ENCODE measurements at places on chromosomes 6 and 20. TPM values are rescaled to one million over a fixed set of nuclear protein-coding genes. Genes with fewer than 3 reads are reported as not detected.

- DNase-seq: no peak
Observed at GRCh38 chr20:23131766-23132165, 45.6 kb upstream of the CD93 start.

GRCh38 chr6:129713806-129714333, 3.9 kb upstream of the ARHGAP18 start:
- no peak for DNase-seq

GRCh38 chr6:156948807-156949206, 171.6 kb downstream of the ARID1B start:
- no peak for DNase-seq

- DNase-seq: no peak
Observed at GRCh38 chr6:144585217-144585814, 300.2 kb downstream of the UTRN start.

Gene DYNLT1
- total RNA-seq: 155 TPM

GRCh38 chr20:24662322-24662721, 192.9 kb downstream of the SYNDIG1 start:
- DNase-seq: no peak

GRCh38 chr20:49529470-49529869, 38.5 kb downstream of the PTGIS start:
- DNase-seq: no peak

DNA sequence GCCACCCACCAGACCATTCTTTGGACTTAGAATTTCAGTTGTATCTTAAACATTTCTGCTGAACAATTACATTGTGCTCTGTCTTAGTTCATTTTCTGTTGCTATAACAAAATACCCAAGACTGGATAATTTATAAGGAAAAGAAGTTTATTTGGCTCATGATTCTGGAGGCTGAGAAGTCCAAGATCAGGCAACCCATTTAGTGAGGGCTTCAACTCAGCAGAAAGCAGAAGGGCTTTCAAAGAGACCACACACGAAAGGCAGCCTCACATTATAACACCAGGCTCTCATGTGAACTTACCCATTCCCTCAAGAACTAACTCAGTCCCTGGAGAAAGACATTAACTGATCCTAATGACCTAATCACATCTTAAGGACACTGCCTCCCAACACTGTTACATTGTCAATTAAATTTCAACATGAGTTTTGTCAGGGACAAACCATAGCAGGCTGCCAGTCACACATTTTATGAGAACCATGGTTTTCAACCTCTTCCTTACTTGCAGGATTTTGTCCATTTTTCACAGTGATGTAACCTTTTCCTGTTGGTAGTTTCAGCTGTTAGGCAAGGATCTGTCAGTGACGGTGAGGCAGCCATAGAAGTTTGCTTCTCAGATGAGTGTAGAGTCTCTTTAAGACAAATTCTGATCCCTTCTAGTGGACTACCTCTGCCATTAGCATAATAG, 399.6 kb upstream of the SOX4 start:
- DNase-seq: no peak

GRCh38 chr6:8277769-8278168, 157.6 kb downstream of the SLC35B3 start:
- no peak for DNase-seq

Gene NINL
- 20.8 TPM for total RNA-seq

- no peak for DNase-seq
Observed at GRCh38 chr6:16765235-16765634, 4.0 kb upstream of the ATXN1 start.

DNA sequence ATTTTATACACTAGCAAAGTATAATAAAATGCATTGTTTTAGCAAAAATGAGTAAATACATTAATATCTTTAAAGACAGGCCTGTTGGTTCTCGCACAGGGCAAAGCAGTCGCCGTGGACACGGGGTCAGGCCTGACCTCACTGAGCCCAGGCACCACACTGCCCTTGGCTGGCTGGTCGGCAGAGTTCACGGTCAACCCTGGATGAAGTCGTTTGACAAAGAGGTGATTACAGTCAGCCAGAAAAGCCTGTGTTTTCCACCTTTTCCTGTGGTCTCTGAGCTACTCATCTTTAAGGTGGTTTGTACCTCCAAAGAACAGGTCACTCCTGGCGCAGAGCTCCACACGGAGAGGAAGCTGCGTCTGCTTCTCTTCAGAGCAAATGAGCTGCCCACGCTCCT, 191.5 kb downstream of the DLL1 start:
- DNase-seq: no peak

Gene ZKSCAN3
- total RNA-seq: 8.6 TPM

- DNase-seq: no peak
Observed at GRCh38 chr6:18668994-18669393, 281.8 kb downstream of the RNF144B start.

- no peak for DNase-seq
Observed at GRCh38 chr6:18515767-18516166, 128.6 kb downstream of the RNF144B start.

Gene EFCAB8
- total RNA-seq: 0.20 TPM

DNA sequence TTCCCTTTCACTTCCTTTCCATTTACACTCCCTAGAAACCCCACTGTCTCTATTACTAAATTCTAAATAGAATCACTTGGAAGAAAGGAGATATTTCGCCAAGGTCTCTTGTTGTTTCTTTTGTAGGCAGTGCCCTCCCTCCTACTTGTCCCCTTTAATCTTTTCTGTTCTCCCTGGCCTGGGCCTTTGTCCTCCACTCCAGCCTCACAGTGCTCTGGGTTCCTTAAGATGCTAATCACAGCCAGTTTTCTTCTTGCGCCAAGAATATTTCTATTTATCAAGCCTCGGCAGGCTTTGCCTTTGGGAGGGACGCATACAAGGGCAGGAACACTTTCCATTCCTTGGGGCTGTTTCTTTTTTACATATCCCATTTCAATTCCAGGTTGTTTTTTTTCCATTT, 520.6 kb upstream of the CHD6 start:
- DNase-seq: no peak

- no peak for DNase-seq
Observed at GRCh38 chr6:26105109-26105730, 18.0 kb downstream of the HFE start.

DNA sequence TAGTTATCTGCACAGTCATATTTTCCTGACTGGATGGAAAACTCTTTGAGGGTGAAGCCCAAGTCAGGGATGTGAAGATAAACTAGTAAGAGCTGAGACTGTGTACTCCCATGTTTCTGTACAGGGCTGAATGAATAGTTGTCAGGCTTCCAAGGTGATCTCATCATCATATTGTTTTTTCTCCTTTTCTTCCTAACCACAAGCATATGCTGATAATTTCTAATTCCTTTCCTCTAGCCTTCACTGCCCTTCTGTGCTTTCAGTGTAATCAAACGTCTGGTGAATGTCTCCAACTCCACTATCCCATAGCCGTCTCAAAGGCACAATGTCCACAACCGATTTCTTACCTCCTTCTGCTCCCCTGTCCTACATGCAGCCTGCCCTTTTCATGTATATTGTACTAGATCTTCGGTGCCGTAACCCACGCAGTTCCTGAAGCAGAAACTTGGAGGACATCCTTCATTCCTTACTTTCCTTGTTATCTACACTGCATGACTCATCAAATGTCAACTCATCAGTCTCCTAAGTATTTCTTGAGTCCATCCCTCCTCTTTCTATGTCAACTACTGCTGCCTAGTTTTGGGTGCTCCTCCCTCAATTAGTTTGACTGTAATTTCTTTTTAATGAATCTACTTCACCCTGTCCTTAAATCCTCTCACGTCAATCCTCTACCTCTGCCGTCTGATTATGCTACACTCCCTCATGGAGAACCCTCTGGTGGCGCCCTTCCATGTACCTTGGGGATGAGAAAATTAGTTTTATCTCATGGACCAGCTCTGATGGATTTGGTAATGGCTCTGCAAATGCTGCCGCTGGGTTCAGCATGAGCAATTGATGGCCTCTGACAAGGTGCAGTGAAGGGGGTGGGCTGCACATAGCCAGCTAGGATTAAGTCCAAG, 21.9 kb downstream of the NCOA7 start:
- peak; percentile 19 for DNase-seq

GRCh38 chr6:106214531-106214930, 111.0 kb downstream of the ATG5 start:
- DNase-seq: no peak

- DNase-seq: no peak
Observed at GRCh38 chr6:31174378-31174777, 3.9 kb upstream of the POU5F1 start.

Gene CLVS2
- 0.06 TPM for total RNA-seq

GRCh38 chr6:102911571-102911970, 1518.1 kb downstream of the GRIK2 start:
- DNase-seq: no peak

DNA sequence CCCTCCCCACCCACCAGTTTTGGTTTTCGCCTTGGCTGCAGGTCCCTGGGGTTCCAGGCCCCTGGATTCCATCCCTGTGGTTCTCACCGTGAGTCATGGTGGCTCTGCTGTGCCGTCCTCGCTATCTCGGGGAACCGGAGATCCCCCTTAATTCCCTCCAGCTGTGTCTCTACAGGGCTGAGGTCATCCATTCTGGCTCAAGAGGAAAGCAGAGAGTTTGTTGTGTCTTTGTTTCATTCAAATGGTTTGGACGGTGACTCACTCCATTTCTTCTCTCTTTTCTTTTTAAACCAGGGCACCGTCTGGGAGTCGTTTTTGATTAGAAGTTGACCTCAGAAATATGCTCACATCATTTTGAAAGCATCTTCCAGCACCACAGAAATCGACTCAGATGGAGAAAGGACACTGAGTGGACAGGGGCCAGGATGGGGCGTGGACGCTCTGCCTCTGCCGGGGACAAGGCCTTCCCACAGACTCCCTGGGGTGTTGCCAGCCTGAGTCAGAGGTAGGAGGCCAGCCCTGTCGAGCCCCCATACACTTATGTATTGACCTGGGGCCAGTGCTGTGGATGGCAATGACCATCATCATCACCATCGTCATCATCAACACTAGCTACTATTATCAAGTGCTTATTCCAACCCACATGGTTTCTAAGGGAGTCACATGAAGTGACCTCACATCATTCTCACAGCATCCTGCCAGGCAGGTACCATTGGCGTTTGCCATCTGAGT, 176.2 kb downstream of the NFATC2 start:
- DNase-seq: peak; percentile 34

Gene EYA2
- total RNA-seq: 2.1 TPM

DNA sequence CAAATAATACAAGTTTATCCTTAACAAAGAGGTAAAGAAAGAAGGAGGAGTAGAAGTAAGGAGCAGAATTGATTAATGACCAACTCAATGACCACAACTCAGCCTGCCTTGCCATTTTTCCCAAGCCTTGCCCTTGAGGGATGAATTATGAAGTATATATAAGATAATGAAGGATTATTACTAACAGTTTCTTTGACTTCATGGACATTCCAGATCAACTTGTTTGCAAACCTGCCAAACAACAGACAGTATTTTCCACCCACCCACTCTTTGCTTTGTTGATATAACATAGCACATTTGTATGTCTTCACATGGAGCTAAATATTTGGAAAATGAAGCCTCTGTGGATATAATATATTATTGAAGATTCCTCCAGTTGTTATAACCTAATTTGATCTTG, 9.9 kb upstream of the C6orf141 start:
- DNase-seq: no peak
